ENCODE measurements at places on chromosomes 5 and 9. TPM values are rescaled to one million over a fixed set of nuclear protein-coding genes. Genes with fewer than 3 reads are reported as not detected.

DNA sequence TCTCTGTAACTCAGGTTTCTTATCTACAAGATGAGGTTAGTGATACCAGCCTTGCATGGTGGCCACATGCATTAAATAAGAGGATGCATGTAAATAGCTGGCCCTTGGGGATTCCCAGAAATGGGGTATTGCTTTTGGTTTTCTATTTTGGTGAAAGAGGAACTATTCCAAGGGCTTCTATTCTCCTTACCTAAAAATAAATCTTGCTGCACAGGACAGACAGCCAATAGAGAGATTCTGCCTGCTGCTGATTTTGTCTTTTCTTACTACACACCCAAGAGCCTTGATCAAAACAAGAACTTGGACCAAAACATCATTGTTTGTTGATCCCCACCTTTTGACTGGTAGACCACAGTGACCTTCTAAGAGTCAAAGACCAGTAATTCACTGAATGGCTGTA is 161.8 kb downstream of the PJA2 start:
- H3K27me3 ChIP-seq: peaks cover 4% of the 10 kb centered on the region
- DNase-seq: no peak
- H3K4me1 ChIP-seq: peaks cover 5% of the 10 kb centered on the region
- no peaks in the 10 kb centered on the region for H3K36me3 ChIP-seq

- no peak overlapping the region for H3K27ac ChIP-seq
- H3K27me3 ChIP-seq: peaks cover 4% of the 10 kb centered on the region
- no peak overlapping the region for H3K4me3 ChIP-seq
- DNase-seq: no peak
- peaks cover 3% of the 10 kb centered on the region for H3K4me1 ChIP-seq
- H3K36me3 ChIP-seq: no peaks in the 10 kb centered on the region
These were observed 48.9 kb downstream of the RASEF start for GRCh38 chr9:83013867-83014605.

PSMB7 gene
- total RNA-seq: 211 TPM

CCDC187 gene
- total RNA-seq: 0.02 TPM

DNA sequence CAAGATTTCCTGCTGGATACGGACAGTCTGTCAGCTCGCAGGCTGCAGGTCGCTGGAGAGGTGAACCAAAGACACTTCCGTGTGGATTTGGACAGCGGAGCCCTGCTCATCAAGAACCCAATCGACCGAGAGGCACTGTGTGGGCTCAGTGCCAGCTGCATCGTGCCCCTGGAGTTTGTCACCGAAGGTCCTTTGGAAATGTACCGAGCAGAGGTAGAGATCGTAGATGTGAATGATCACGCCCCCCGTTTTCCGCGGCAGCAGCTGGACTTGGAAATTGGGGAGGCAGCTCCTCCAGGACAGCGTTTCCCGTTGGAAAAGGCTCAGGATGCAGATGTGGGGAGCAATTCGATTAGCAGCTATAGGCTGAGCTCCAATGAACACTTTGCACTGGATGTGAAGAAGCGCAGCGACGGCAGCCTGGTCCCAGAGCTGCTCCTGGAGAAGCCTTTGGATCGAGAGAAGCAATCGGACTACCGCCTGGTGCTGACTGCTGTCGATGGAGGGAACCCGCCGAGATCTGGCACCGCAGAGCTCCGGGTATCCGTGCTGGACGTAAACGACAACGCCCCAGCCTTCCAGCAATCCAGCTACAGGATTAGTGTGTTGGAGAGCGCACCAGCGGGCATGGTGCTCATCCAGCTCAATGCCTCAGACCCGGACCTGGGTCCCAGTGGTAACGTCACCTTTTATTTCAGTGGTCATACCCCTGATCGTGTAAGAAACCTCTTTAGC is 658 bp downstream of the PCDHGC4 start:
- no peak for DNase-seq
- H3K36me3 ChIP-seq: no peaks in the 10 kb centered on the region
- H3K27me3 ChIP-seq: peaks cover 70% of the 10 kb centered on the region
- peaks cover 1% of the 10 kb centered on the region for H3K4me1 ChIP-seq
- no peak overlapping the region for H3K4me3 ChIP-seq

DNA sequence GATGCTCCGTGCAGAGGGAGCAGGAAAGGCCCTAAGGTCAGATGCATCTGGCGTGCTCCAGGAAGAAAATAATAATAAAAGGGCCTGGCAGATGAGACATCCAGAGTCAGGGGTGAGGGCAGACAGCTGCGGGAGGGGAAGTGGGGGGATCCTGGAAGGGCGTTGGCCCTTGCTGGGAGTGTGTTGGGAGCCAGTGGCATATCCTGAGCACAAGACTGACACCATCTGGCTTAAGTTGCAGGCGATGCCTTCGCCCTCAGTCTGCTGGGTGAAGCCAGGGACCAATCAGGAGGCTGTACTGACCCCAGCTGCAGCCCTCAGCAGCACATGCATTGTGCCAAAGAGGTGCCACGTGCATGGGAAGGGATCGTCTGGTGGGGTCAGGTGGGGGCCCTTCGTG is 3.8 kb downstream of the OR2V2 start:
- peaks cover 8% of the 10 kb centered on the region for H3K4me1 ChIP-seq
- no peak for DNase-seq
- no peaks in the 10 kb centered on the region for H3K36me3 ChIP-seq
- no peak overlapping the region for H3K4me3 ChIP-seq

GRCh38 chr5:67581203-67581602 is 384.6 kb upstream of the CD180 start:
- DNase-seq: no peak
- H3K27ac ChIP-seq: no peak overlapping the region
- no peaks in the 10 kb centered on the region for H3K36me3 ChIP-seq
- no peaks in the 10 kb centered on the region for H3K27me3 ChIP-seq

- DNase-seq: no peak
- no peaks in the 10 kb centered on the region for H3K27me3 ChIP-seq
- H3K36me3 ChIP-seq: no peaks in the 10 kb centered on the region
These were observed 850.2 kb upstream of the NUDT12 start for GRCh38 chr5:104412649-104413240.

CER1 gene
- total RNA-seq: not detected

DNA sequence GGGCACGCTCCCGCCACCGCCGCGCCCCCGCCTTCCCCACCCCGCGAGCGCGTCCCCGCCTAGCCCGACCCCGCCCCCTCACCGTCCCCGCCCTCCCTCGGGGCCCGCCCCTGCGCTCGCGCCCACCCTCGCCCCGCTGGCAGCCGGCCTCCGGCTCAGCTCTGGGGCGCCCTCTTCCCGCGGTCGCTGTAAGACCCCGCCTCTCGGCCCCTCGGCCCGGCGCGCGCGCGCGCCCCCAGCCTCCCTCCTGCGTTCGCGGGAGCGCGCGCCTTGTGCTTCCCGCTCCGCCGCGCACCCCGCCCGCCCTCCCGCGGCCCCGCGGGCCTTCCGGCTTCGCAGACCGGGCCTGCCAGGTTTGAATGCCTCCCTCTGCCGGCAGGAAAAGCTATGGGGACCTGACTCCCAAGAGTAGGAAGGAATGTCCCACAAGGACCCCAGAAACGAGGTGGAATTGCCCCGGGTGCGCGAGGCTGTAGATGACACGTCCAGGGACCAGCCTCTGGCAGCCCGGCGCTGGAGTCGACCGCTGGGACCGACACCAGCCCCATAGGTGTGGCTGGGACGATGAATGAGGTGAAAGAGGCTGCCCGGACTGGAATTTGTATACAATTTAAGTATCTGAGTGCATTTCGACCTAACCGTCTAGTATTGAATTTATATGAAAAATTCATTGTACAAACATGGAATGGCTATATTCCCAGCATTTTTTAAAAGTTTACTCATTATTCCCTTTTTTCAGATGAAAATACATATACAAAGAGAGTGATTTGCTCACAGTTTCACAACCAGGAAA is 416 bp upstream of the PTBP3 start:
- peaks cover 33% of the 10 kb centered on the region for H3K4me1 ChIP-seq
- H3K27ac ChIP-seq: peak overlapping the region; percentile 94
- no peaks in the 10 kb centered on the region for H3K27me3 ChIP-seq
- peak overlapping the region; percentile 84 for H3K4me3 ChIP-seq

GRCh38 chr5:54944364-54944763 is 41.0 kb downstream of the ESM1 start:
- H3K36me3 ChIP-seq: peaks cover 10% of the 10 kb centered on the region
- DNase-seq: no peak
- no peak overlapping the region for H3K4me3 ChIP-seq
- no peaks in the 10 kb centered on the region for H3K27me3 ChIP-seq

DNA sequence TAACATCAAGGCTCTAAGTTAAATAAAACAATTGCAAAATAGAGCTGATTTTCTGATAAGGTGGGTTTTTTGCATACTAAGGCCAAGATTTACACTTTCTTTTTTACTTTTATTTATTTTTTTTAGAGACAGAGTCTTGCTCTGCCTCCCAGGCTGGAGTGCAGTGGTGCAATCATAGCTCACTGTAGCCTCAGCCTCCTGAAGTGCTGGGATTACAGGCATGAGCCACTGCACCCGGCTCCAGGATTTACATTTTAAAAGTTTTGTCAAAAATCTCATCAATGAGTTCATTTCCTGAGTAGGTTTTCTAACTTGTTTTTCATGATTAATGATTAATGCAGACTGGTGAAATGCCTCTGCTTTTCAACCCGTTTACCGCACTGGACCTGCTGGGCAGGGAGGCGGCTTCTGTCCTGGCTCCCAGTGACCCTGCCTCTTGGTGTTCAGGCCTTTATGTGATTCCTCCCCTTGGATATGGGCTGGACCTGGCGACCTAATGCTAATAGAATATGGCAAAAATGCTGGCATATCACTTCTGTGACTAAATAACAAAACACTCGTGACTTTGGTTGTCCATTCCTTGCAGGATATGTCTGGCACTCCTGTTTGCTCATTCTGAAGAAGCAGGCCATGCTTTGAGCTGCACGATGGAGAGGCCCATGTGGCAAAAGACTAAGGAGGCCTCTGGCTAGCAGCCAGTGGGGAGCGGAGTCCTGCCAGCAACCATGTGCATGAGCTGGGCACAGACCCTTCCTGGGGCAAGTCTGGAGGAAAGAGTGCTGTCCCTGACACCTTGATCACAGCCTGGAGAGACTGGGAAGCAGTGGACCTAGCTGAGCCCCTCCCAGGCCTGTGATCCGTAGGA is 72.2 kb upstream of the PTCH1 start:
- H3K4me1 ChIP-seq: no peaks in the 10 kb centered on the region
- no peaks in the 10 kb centered on the region for H3K36me3 ChIP-seq

FGFR4 gene
- total RNA-seq: 1.2 TPM

DNA sequence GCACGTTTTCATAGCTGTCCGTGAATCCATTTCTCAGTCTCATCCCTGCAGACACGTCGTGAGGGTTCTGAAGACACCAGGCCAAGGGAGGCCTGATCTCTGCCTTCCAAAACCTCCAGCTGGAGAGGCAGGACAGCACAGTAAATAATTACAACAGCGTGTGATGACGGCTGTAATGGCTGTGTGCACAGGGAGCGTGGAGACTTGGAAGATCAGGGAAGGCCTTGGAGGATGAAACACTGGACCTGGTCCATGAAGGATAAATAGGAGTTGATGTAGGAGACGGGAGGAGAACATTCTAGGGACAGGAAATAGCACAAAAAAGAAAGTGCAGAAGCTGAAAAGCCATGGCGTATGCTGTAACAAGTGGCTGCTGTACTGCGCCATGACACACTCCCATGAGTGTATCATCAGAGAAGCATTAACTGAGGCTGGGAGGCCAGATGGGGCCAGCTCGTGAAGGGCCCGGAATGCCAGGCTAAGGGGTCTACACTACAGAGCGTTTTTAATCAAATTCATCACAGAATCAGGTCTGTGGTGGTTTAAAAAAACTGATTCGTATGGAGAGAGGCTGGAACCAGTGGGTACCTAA is 97.2 kb downstream of the CRB2 start:
- DNase-seq: no peak
- no peak overlapping the region for H3K27ac ChIP-seq
- no peaks in the 10 kb centered on the region for H3K4me1 ChIP-seq
- no peaks in the 10 kb centered on the region for H3K27me3 ChIP-seq
- no peak overlapping the region for H3K4me3 ChIP-seq

DNA sequence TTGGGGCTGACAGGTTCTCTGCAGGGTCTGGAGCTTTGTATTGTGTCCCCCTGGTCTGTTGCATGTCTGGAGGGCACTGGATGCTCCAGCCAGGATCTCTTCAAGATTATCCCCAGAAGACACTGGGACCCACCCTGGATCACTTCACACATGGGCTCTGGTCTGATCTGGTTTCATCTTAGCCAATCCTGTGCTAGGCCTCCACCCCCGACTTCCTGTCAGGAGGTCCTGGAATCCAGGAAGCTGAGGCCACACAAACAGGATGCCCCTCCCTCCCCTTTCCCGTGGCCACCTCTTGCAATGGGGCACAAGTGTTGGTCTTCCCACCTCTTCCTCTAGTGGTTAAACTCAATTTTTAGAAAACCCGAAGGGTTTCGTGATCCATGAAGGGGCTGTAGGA is 242.6 kb upstream of the MVB12B start:
- peaks cover 7% of the 10 kb centered on the region for H3K4me1 ChIP-seq
- H3K36me3 ChIP-seq: no peaks in the 10 kb centered on the region
- H3K27me3 ChIP-seq: no peaks in the 10 kb centered on the region
- no peak overlapping the region for H3K27ac ChIP-seq
- no peak overlapping the region for H3K4me3 ChIP-seq

- H3K4me3 ChIP-seq: peak overlapping the region; percentile 89
- peak overlapping the region; percentile 72 for H3K27ac ChIP-seq
- H3K4me1 ChIP-seq: peaks cover 43% of the 10 kb centered on the region
- peaks cover 16% of the 10 kb centered on the region for H3K36me3 ChIP-seq
- H3K27me3 ChIP-seq: no peaks in the 10 kb centered on the region
- no peak for DNase-seq
These were observed 422 bp upstream of the TRIM32 start for GRCh38 chr9:116686693-116687073.

DNA sequence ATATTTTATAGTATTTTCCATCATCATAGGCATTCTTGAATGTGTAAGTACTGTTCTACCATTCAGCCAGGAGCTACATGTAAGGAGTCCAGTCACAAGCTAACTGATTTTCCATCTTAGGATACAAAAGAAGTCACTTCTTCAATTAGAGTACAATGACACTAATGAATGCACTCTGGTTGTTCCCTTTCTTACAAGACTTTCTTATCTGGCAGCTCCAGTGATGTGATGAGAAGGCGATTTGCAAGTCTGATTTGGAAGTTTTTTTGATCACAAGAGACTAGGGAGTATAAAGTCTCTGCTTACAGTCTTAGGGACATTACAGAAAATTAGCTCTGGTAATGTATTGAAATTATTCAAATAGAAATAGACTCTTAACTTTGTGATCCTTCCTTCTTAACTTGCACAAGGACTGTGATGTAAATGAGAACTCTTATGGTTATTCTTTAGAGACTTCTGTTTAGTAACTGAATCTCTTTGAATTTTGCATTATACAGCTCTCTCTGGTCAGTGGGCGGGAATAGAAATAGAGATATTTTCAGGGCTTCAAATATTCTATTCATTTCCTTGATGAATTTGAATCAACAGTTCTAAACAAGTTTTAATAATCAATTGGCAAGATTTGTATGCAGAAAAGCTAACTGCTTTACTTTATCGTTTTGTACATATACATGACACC is 130.4 kb upstream of the CDH6 start:
- no peak overlapping the region for H3K4me3 ChIP-seq
- no peaks in the 10 kb centered on the region for H3K4me1 ChIP-seq
- H3K36me3 ChIP-seq: no peaks in the 10 kb centered on the region
- DNase-seq: no peak
- no peak overlapping the region for H3K27ac ChIP-seq
